ENCODE measurements at places on chromosomes 7 and 10. TPM values are rescaled to one million over a fixed set of nuclear protein-coding genes. Genes with fewer than 3 reads are reported as not detected.
A peak's percentile ranks its signal among the peaks of the same experiment; 100 is the strongest.

DNA sequence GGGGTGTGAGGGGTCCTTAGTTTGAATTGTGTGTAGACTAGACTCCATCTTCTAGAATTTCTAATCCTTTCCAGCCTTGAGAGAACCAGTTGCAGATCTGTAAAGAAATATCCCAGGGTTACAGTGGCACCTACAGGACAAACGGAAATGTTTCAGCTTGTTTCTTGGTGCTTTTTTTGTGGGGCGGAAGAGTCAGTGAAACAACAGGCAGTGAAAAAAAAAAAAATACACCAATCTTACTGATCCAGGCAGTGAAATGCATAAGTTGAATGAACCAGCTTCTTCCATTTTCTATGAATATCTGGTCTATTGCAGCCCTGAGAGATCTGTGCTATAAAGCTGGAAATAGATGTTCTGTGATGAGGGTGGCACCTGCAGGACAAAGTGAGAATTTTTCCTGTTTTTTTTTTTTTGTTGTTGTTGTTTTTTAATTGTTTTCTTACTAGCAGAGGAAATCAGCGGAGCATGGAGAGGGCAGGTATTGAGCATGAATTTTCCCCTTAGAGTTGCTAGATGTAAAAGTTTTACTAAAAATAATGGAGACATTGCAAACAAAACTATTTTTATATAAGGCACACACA, 81.9 kb upstream of the DYNC1I1 start:
- DNase-seq = no peak
- no peaks in the 10 kb centered on the region for H3K36me3 ChIP-seq
- H3K4me3 ChIP-seq = no peak overlapping the region
- H3K27ac ChIP-seq = no peak overlapping the region

HOXA11 gene
- polyA plus RNA-seq = not detected

- peaks cover 5% of the 10 kb centered on the region for H3K4me1 ChIP-seq
- H3K27ac ChIP-seq = no peak overlapping the region
- H3K36me3 ChIP-seq = peaks cover 2% of the 10 kb centered on the region
- no peak for DNase-seq
- no peaks in the 10 kb centered on the region for H3K27me3 ChIP-seq
- H3K4me3 ChIP-seq = no peak overlapping the region
These were observed 15.8 kb downstream of the NAPEPLD start for GRCh38 chr7:103132995-103133688.

- DNase-seq = peak; percentile 28
- peaks cover 9% of the 10 kb centered on the region for H3K4me1 ChIP-seq
- no peaks in the 10 kb centered on the region for H3K36me3 ChIP-seq
- peak overlapping the region; percentile 16 for H3K27ac ChIP-seq
These were observed 24.0 kb downstream of the ZPBP start for GRCh38 chr7:50068850-50069551.

DNA sequence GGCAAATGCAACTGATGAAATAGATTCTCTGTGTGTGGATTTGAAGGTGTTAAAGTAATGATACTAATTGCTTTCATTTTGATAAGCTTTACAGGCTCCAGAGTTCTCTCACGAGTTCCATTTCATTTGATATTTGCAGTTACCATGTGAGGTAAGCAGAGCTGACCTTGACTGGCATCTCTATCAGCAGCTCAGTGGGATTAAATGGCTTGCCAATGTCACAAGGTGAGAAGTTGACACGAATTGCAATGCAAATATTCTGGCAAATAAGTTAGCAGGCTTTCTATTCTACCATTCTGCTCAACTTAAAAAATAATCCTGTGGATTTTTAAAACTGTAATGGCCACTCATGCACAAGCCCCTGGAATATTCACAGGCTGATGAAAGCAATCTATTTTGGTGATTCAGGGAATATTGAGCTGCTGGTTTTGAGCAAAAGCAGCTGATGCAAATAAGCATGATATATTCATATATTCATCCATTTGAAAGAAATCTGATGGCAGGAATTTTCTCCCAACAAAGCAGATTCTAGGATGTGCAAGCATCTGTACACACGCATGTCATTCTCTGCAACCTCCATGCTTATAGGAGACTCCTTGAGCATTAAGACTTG, 64.5 kb upstream of the ANKRD1 start:
- no peak overlapping the region for H3K4me3 ChIP-seq
- H3K27me3 ChIP-seq = no peaks in the 10 kb centered on the region
- H3K27ac ChIP-seq = no peak overlapping the region
- DNase-seq = peak; percentile 64
- H3K36me3 ChIP-seq = no peaks in the 10 kb centered on the region

DNA sequence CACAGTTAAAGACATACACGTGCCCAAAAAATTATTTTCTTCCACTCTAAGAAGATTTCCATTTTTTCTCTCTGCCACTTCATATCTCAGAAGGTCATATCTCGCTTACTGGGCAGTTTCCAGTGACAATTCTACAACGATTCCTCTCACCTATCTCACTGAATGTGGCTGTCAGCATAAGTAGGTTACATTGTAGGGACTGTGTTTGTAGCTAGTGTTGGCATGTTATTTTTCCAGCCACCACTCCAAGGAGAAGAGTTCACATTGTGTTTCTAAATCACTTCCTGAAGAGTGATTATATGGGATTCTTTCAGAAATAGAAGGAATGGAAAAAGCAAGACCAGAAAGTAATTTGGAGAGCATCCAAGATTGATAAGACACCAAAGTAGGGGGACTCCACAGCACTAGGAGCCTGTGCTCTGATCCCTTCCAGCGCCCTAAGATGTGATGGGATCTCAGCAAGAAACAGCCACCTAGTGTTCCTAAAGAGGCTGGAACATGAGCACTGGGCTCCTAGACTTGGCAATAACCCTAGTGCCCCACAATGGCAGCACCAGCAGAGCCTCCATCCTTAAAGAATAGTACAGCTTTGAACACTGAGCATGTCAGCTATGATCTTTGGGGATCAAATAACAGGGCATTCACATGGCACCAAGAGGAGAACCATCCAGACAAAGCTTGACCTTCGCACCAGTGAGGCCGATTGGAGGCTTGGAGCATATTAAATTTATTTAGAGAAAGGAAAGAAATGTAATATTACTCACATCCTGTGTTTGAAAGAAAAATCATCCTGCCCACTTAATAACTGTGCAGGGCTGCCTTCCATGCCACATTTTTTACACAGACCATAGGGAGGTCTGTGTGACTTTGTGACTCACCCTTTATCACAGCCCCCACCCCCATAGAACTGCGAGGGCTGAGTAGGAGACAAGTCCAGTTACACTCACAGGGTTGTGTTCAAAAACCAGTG, 51.8 kb downstream of the CAV1 start:
- peaks cover 17% of the 10 kb centered on the region for H3K4me1 ChIP-seq
- no peak overlapping the region for H3K27ac ChIP-seq
- no peaks in the 10 kb centered on the region for H3K27me3 ChIP-seq
- DNase-seq = no peak
- H3K36me3 ChIP-seq = no peaks in the 10 kb centered on the region

GRCh38 chr7:109901926-109902325, 1189.0 kb upstream of the LRRN3 start:
- H3K4me3 ChIP-seq = no peak overlapping the region
- H3K36me3 ChIP-seq = no peaks in the 10 kb centered on the region
- no peak overlapping the region for H3K27ac ChIP-seq
- H3K27me3 ChIP-seq = no peaks in the 10 kb centered on the region
- H3K4me1 ChIP-seq = no peaks in the 10 kb centered on the region

Measured in large intestine (tissue), 12 donors.